RWPE1 (cell line): ENCODE measurements at places on chromosomes 5 and 9.
A peak's percentile ranks its signal among the peaks of the same experiment; 100 is the strongest.

- no peak for DNase-seq
These were observed 55.9 kb upstream of the PITX1 start for GRCh38 chr5:135089912-135090311.

DNA sequence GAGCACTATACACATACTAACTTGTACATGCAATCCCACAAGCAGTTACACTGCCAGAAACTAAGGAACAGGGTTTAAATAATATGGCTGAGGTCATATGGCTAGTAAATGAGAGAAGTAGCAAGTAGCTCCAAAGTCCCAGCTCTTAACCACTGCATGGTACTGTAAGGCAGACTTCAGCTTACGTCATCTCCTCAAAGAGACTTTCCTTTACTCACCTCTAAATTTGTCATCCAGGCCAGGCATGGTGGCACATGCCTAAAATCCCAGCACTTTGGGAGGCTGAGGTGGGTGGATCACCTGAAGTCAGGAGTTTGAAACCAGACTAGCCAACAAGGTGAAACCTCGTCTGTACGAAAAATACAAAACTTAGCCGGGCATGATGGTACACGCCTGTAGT is 20.4 kb upstream of the SELENOP start:
- DNase-seq = no peak

- DNase-seq = no peak
These were observed 37.3 kb upstream of the KCNIP1 start for GRCh38 chr5:170466553-170466952.

GRCh38 chr9:79221084-79221483 is 350.7 kb upstream of the TLE4 start:
- peak; percentile 90 for DNase-seq

DNA sequence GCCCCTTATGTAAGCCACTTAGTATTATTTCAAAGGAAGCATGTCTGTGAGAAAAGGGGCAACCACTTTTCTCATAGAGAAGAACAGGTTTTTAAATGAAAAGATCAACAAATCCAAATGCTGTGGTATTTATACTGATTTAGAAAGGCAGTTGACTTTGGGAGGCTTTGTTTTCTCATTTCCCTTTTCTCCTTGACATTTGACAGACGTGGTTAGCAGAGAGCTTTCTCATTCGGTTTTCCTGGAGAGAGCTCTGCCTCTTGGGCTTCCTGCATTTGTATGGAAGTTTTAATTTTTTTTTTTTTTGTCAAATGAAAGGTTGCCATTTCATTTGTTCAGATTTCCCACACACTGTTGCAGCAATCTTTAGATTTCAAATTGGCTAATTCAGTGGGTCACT is 62.5 kb downstream of the EXOSC2 start:
- DNase-seq = no peak

DNA sequence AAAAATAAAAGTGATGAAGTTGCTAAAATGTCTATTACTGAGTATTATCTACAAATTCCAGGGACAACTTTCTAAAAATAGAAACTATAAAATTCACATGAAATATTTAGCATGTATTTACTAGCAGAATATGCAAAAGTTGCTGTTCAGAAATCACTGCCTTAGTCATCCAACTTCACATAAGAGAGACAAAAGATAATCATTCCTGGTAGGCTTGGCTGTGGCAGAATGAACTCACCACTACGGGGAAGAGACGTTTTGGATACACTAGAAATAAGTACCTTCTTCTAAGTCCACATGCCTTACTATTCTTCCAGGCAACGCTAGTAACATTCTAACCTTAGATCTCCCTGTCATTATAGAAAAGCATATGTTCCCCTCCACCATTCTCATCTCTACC is 272.2 kb downstream of the BNC2 start:
- DNase-seq = no peak

DNA sequence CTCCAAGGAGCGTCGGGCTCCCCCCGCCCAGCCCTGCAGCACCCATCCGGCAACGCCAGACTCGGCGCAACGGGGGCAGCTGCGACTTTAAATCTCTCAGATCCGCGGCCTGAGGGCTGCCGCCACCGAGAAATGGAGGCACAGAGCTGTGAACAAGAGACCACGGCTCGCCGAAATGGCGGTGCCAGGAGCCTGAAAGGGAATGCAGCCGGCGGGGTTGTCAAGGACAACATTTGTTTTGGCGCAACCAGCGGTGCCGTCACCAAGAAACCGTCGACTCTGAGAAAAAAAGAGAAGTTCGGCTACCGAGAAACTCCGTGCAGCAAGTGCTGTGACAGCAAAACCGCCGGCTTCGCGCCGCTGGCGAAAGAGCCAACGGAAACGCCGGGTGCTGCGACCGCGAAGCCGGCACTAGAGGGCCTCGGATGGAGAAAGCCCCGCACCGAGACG is 2.1 kb upstream of the ANXA2R start:
- DNase-seq = no peak

GRCh38 chr5:39412721-39413394 is 11.9 kb downstream of the DAB2 start:
- DNase-seq = no peak

DNA sequence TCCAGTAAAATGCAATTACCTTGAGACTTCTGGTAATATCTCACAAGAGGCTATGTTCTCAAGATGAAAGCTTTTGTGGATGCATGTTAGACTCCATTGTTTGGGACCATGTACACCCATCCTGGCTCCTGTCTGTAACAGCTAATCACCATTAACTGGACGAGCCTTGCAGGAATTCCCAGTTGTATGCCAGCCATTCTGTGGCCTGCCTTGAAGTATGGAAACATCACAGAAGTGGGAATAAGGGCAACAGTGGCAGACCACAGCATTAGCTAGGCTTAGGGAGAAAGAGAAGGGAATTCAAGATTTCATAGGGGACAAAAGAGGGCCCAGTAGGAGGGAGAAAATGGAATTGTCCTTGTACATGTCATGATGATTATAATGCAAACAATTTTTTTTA is 79.0 kb downstream of the RORB start:
- DNase-seq = no peak

GRCh38 chr5:68027519-68027918 is 188.0 kb upstream of the PIK3R1 start:
- DNase-seq = no peak

DNA sequence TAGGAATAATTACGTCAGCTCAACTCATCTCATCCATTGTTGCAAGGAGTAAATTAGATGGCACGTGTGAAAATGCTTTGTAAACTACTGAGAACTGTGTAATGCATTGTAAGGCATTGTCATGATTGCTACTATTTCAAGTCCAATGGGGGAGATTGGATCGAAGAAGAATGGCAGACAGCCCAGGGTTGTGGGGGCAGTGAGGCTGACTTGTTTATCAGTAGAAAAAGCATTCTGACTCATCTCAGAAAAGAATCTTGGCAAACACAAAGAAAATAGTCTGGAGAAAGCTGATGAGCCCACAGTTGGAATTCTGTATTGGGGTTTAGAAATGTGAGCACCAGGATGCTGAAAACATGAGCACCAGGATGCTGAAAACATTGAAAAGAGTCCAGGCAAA is 28.0 kb upstream of the DAP start:
- DNase-seq = no peak

- DNase-seq = no peak
These were observed 549.0 kb downstream of the MAT2B start for GRCh38 chr5:164054461-164054860.

DNA sequence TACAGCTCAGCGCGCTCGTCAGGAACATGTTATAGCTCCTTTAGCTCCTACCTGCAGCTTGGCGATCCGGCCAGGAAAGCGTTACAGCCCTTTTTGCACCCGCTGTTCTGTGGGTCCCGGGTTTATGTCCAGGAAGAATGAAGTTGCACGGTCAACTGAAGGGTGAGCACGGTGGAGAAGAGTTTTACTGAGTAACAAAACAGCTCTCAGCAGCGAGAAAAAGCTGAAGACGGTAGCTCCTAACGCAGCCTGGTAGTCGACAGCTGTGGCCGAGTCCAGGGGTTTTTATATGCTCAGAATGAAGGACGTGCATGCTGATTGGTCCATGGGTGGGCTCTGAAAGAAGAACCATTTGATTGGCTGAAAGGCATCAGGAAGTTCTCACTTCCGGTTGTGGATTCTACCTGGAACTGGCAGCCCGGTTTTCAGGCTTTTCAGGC is 1830.1 kb upstream of the NUDT12 start:
- no peak for DNase-seq

GRCh38 chr9:104879555-104880309 is 48.2 kb downstream of the ABCA1 start:
- no peak for DNase-seq

- DNase-seq = peak; percentile 38
These were observed 2.0 kb downstream of the LARP1 start for GRCh38 chr5:154756868-154757813.

- DNase-seq = no peak
These were observed 332.9 kb downstream of the DNAH5 start for GRCh38 chr5:13611604-13612003.

GRCh38 chr5:150154618-150155128 is 972 bp downstream of the PDGFRB start:
- DNase-seq = no peak

DNA sequence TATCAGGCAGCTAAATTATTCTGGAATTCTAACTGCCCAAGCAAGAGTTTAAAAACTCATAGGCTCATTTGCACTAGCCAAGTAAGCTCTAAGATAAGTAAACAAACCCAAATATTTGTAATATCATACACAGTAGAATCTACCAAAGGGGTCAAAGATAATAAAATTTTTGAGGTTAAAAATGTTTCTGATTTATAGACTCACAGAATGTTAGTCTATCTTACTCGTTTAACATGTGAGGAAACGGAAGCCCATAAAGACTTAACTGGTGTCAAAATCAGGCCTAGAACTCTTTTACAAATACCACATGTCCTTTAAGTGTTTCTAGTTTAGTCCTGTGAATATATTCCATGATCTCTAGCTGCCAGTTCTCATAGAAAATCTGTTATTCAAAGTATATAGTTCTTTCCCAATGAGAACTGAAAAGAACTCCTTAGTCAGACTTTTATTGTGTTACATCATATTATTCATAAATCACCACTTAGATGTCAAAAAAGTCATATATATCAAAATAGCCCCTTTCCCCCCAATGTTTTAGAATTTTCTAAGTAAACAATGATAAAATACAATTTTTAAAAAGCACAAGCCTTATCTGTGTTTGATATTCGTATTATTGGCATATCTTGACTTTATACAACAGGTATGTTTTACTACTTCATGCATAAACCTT is 13.9 kb downstream of the RAB14 start:
- DNase-seq = no peak
